ENCODE measurements at places on chromosomes 1 and 21.

- DNase-seq = no peak
Measured at GRCh38 chr1:161266202-161266601, 7.7 kb downstream of the PCP4L1 start.

GRCh38 chr1:11354893-11355553 is 82.0 kb downstream of the UBIAD1 start:
- DNase-seq = no peak

- peak; percentile 8 for DNase-seq
Measured at GRCh38 chr1:180643693-180644092, 11.9 kb downstream of the XPR1 start.

- no peak for DNase-seq
Measured at GRCh38 chr1:4219826-4220225, 319.8 kb upstream of the C1orf174 start.

DNA sequence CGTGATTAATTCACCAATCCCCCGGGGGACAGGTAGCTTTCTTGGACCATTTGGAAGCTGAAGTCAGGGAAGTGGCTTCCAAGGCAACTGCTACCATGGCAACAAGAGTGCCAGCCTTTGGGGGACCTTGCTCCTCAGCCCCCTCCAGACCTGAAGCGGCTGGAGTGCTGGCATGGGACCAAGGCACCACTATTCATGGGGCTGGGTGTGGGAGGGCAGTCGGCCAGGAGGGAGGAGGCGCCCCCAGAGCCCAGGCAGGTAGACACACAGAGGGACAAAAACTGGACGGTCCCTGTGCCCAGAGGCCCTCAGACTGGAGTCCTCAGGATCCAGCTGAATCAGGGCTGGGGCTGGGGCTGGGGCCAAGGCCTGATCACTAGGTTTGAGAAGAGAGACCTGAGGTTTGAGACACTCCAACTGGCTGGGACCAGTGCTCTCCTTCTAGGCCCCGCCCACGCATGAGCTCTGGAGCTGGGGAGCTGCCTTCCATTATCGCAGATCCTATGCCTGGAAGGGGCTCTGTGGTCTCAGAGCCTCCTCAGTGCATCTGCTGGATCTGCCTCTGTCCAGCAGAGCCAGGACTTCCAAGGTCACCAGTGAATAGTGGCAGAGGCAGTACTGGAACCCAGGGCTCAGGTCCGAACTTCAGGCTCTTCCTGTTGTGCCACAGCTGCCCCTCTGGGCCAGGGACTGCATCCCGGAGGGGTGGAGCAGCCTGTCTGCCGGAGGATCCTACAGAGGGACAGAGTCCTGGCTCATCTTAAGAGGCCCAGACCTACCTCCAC is 3.3 kb upstream of the KNCN start:
- DNase-seq = no peak

- no peak for DNase-seq
Measured at GRCh38 chr1:76352741-76353435, 278.3 kb downstream of the ST6GALNAC3 start.

DNA sequence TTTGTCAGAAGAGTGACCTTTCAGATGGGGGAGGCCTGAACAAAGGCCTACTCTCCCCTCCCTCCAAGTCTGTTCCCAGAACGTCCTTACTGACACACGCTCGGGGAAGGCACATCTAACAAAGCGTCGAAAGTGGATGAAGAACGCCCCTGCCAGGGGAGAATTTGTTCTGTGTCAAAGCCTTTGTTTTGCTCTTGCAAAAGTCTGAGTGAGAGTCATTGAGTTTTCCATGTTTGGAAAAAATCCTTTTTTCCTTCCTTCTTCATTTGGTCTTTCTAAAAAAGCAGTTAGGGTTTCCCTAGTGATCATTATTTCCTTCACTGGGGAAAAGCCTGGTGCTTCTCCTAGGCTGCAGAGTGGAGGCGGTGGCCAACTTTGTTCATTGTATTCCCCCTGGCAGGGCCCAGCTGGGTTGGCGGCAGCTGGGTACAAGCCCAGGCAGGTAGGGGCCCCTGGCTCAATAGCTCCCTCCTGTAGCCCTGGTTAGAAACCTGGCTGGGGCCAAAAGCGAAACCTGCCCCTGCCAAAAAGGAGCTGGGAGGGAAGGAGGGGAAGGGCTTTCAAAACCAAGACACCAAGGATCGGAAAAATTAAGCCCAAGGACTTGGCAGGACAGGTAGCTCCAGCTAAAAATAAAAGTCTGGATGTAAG is 81.1 kb downstream of the ITPKB start:
- no peak for DNase-seq

DNA sequence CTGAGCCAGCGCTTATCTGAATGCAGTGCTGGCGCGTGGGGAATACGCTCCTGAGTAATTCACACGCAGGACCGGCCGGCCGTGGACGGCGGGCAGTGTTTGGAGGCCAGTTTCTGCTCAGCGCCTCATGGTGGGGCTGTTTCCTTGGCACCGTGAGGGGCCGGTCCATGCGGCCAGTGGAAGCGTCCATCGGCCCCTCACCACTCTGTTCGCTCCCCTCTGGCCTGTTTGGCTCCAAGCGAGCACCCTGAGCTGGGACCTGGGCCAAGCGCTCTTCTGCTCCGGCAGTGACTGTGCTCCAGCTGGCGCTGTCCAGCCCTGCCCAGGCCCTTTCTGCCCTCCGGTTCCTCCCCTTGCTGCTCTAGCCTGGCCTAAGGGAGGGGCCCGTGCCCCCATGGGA is 16.3 kb upstream of the PLCH2 start:
- DNase-seq = peak; percentile 4

DNA sequence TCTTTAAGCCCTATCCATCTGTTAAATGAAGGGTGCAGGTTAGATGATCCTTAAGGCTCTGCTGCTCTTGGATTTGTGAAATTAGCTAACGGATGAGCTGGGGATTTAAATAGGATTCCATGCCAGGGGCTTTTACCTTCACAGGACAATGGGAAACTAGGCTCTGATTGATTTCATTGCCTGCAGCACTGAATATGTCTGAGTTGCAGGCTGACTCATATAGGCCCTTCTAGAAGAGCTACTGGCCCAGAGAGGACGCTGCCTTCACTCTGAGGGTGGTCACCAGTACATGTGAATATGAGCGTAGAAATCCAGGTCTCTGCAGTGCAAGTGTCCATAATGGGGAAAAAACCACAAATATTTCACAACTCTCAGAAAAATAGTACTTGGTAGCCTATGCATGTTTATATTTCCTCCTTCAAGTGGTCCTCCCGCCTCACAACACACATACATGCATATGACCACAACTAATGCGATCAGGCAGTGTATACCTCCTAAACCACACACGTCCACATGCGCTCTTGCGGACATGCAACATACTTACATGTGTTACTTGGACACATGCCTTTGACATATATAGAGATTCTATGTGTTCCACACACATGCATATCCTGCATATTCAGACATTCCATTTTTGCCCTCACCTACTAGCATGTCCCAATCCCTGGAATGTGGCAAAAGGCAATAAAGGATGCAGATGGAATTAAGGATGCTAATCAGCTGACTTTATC is 233.8 kb upstream of the JUN start:
- DNase-seq = peak; percentile 62

DNA sequence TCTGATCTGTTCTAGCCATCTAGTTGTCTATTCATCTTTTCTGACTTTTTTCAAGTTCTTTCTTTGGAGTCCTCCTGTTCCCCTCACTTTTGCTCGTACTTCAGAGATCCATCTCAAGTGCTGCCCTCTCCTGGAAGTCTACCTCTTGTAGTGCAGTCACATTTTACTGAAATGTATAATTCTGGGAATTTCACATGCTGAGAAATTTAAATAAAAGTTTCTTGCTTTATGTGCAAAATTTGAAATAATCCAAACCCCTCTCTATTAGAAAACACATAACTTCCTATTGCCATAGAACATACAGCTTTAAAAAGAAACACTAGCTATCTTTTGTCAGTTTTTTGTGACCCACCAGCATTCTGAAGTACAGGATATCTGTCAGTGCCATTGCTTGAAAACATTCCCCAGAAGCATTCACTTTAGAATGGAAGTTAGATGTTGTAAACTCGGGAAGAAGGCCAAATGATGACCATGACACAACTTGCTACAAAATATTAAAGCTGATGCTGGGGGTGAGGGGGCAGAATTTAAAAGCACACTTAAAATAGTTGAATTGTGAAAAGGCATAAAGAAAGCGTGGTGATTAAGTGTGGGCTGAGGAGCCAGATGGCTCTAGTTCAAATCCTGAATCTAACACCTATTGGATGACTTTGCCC is 22.0 kb downstream of the RLF start:
- peak; percentile 14 for DNase-seq

GRCh38 chr1:157097692-157098091 is 1.9 kb downstream of the ETV3L start:
- no peak for DNase-seq

DNA sequence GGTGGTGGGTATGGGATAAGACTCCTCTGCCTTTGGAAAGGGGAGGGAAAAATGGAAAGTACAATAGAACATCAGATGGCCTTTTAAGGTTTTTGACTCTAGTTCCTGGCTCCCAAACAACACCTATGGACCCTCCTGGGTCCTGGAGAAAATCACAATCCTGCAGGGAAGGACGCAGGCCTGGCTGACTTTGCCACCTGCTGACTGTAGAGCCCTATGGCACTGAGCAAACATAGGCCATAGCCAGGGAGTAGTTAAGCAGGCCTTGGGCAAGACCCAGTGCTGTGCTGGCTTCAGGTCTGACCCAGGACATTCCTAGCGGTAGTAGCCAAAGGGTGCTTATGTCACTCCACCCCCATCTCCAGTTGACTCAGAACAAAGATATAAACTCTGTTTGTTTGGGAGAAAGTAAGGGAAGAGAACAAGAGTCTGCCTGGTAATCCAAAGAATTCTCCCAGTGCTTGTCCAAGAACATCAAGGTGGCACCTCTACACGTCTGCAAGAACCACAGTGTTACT is 149.0 kb downstream of the SLC44A5 start:
- no peak for DNase-seq

DNA sequence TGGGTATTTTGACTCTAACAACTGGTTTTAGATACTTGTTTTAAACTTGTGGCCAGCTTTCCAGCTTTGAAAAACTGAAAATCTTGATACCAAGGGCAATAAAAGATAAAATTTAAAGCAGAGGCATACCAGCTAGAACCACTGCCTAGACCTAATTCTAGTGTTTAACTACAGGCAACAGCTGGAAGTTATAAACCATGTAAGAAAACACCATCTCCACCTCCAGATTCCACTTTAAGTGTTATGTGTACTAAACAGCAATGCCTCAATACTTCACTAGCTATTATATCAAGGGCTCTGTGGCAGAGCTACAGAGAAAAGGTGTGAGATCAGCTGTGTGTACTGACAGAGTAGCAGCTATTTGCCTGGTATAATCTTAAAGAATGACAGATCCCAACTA is 69.5 kb downstream of the LPAR3 start:
- DNase-seq = no peak

- no peak for DNase-seq
Measured at GRCh38 chr1:110205156-110205555, 5.0 kb upstream of the KCNC4 start.

DNA sequence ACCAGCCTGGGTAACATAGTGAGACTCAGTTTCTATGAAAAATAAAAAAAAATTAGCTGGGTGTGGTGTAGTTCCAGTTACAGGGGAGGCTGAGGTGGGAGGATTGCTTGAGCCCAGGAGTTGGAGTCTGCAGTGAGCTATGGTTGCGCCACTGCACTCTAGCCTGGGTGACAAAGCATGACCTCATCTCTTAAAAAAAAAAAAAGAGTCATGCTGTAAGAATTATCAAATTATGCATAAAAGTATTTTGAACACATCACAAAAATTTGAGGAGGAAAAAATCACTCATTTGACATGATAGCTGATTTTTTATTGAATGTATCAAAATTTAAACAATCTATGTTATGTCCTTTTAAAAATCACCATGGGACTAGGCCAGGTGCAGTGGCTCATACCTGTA is 17.8 kb downstream of the CCDC30 start:
- DNase-seq = peak; percentile 5

DNA sequence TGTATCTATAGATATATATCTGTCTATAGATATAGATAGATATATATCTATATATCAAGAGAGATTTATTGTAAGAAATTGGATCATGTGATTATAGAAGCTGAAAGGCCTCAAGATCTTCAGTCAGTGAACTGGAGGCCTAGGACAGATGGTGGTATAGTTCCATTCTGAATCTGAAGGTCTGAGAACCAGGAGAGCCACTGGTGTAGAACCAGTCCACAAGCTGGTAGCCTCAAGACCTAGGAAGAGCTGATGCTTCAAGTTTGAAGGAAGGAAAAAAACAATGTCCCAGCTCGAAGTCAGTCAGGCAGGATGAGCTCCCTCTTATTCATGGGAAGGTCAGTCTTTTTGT is 213.2 kb upstream of the JUN start:
- no peak for DNase-seq

- peak; percentile 3 for DNase-seq
Measured at GRCh38 chr21:29939924-29940275, at the start of gene GRIK1. Gene GRIK1, minus strand, starts transcription at chr21:29939996.
